ENCODE measurements at places on chromosomes 3 and 15.

DNA sequence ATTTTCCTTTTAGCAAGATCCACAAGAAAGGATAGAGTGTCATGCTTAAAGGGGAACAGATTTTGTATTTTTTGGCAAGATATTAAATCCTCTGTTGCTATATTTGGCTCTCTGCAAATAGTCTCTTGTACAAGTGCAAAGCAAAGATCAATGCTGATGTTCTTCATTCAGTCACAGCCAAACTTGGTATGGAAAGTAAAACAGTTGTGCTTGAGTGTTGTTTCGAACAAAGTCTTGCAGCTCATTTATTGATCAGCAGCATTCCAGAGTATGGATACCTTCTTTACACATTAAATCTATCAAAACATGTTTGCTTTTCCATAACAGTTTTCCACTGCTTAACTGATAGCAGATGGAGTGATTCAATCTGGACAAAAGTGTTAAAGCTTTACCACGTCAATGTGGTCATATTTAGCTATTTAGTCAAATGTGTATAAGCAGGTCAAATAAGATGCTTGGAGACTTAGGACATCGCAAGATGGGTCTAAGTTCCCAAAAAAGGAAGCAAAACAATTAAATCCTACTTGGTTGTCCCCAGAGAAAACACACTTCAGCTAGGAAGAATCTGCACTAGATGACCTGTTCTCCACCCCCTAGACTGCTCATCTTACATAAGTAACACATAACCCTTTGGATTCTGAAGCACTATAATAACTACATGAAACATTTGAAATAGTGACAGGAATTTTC is 52.4 kb downstream of the VGLL3 start:
- DNase-seq: no peak
- H3K27me3 ChIP-seq: no peaks in the 10 kb centered on the region
- H3K36me3 ChIP-seq: no peaks in the 10 kb centered on the region

- H3K36me3 ChIP-seq: no peaks in the 10 kb centered on the region
- no peak for DNase-seq
- H3K4me1 ChIP-seq: no peaks in the 10 kb centered on the region
- no peak overlapping the region for H3K27ac ChIP-seq
These were observed 413.2 kb downstream of the NTRK3 start for GRCh38 chr15:87843312-87843711.

- H3K27me3 ChIP-seq: no peaks in the 10 kb centered on the region
- DNase-seq: peak; percentile 56
- H3K4me1 ChIP-seq: peaks cover 27% of the 10 kb centered on the region
- H3K36me3 ChIP-seq: peaks cover 12% of the 10 kb centered on the region
- H3K4me3 ChIP-seq: no peak overlapping the region
These were observed 2.6 kb upstream of the APEH start for GRCh38 chr3:49671291-49672288.

- H3K27ac ChIP-seq: no peak overlapping the region
- H3K36me3 ChIP-seq: no peaks in the 10 kb centered on the region
- no peaks in the 10 kb centered on the region for H3K4me1 ChIP-seq
- no peak overlapping the region for H3K4me3 ChIP-seq
These were observed 188.4 kb upstream of the HES1 start for GRCh38 chr3:193947596-193947995.

GRCh38 chr3:109806929-109807328 is 469.6 kb upstream of the DPPA4 start:
- no peaks in the 10 kb centered on the region for H3K36me3 ChIP-seq
- H3K4me1 ChIP-seq: peaks cover 52% of the 10 kb centered on the region
- H3K27ac ChIP-seq: no peak overlapping the region
- no peaks in the 10 kb centered on the region for H3K27me3 ChIP-seq

Data from CD8-positive, alpha-beta memory T cell (primary cell).